Head of caudate nucleus (tissue), 42 donors: ENCODE measurements at places on chromosomes 5 and 9.
A peak's percentile ranks its signal among the peaks of the same experiment; 100 is the strongest.

GRCh38 chr5:77003246-77003645 lies 27.0 kb upstream of the AGGF1 start:
- DNase-seq: no peak

GRCh38 chr9:111375817-111376564 lies 46.0 kb upstream of the OR2K2 start:
- no peak for DNase-seq

DNA sequence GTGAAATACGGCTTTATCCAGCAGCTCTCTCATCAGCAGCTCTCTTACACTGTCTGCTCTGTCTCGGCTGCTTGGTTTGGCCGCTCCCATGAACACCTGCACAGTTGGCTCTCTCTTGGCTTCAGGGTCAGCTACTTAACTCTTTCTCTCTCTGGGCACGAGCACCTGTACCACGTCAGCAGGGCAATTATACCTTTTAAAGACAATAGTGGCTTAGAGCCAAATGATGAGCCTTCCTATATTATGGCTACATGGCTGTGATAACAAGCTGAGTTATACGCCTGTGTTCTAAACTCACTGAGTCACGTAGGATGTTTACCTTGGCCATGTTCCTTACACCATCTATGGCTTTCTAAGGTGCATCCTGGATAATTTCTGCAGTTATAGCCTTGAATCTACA lies 69.2 kb upstream of the CTNND2 start:
- DNase-seq: no peak

- no peak for DNase-seq
Measured at GRCh38 chr9:85061969-85062368, 392.4 kb downstream of the NTRK2 start.

DNA sequence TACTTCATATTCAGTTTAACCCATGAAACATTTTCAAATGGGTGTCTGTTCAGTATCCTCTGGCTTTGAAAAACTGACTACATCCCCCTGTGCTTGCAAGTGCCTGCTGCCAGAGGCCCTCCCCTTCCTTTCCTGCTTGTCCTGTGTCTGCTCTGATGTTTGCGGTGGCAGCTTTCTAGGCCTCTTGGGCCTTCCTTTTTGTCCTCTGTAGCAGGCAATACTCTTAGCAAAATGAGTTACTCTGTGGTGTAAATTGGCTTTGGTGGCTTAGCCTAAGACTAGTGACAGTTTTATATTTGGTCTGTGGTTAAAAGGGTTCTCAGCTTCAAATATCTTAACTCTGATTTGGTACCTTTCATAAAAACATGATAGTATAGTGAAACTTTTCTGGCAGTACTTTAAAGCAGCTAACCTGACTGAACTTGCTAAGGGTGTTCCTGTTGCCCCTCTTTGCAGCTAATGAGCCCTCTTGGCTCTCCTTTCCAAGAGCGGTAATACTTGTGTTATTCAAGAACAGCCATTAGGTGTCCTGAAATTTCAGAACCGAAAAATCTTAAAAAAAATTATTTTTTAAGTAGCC lies 76.6 kb downstream of the GOLM1 start:
- DNase-seq: no peak

DNA sequence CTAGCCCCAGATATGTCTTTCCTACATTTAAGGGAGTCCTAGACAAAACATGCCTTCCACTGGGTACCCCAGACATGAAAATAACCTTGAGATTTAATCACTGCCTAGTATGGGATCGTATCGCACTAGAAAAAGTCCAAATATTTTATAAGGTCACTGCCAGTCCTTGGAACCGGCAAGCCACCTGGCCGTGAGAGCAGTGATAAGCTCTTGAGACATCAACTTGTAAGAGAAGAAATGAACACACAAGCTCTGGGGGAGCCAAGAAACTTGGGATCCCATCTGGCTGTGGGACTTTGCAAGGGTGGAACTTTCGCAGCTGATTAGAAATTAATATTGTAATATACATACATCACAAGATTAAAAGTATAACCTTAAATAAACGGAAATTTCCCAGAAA lies 21.5 kb downstream of the MYO10 start:
- DNase-seq: no peak

- DNase-seq: no peak
Measured at GRCh38 chr5:151058891-151059489, 21.8 kb downstream of the TNIP1 start.

DNA sequence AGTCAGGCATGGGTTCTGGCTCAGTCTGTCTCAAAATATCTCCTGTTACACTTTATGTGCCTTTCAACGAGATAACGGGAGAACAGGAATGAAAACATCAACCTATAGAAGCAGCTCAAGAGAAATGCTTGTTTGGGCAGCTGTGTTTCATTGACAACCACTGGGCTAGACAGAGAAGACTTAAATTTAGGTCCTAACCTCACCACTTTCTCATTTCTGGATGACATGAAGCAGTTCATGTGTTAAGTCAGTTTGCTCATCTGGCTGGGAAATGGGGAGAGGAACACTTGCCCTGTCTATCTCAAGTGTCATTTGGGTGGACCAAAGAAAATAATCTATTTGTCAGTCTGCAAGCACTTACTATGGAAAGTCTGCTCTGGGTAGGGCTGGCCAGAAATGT lies 66.7 kb upstream of the PCA3 start:
- no peak for DNase-seq

DNA sequence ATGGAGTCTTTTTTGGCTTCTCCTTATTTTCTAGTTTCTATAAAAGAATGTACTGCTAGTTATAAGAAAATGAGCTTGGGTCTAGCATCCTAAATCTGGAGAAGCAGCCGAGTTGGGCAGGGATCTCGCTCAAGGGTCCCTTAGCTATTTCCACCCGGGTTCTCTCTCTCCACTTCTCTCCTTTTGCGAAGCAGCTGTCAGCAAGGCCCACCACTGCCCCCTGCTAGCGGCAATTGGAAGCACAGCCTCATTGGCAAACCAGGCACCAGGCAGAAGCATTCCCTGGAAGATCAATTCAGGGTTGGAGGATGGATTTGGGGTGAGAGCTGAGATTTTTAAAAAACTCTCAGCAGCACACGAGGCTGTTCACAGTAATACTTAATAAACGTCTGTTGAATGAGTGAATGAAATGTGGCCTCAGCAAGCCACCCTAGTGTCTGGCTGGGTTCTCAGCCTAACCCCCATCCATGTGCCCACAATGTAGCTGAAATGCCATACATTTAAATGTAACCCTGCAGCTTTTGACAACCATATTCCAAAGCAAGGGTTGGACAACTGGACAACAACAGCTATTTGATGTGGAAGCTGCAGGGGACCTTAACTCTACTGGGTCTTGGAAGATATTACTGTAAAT lies 34.6 kb upstream of the TNIP1 start:
- peak; percentile 85 for DNase-seq

- DNase-seq: no peak
Measured at GRCh38 chr5:104793755-104794080, 1231.1 kb upstream of the NUDT12 start.

GRCh38 chr5:171790408-171790807 lies 4.8 kb downstream of the SMIM23 start:
- no peak for DNase-seq

GRCh38 chr9:14829204-14829603 lies 81.0 kb downstream of the FREM1 start:
- DNase-seq: no peak

- no peak for DNase-seq
Measured at GRCh38 chr9:84125046-84125445, 144.4 kb downstream of the RMI1 start.

- DNase-seq: no peak
Measured at GRCh38 chr9:81825846-81826516, 102.2 kb upstream of the SPATA31D4 start.

DNA sequence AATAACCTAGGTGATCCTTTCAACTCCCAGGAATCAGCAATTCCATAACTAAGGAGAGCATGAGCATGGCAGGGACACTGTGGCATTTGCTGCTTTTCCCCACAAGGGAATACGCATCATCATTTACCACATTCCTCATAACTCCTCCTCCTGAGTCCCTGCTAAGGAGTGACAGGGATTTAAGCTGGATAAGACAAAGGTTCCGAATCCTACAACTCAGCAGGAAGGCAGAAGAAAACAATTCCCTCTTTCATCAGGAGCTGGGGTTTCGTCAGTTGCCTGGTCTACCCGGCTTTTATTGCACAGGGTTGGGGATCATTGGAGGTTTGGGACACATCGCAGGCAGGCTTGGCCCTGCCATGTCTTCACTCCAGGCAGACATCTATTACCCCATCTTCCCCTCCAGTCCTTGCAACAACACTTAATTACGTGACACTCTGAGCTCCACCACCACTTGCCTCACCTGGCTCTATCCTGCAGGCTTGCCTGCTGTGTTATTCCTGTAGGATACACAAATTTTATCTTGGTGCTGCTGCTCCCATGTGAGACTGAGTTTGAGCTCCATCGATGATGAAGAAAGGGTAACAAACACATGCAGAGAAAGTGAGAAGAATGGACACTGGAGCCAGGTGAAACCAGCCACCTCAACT lies 563.0 kb upstream of the KLF4 start:
- DNase-seq: no peak

- no peak for DNase-seq
Measured at GRCh38 chr5:69502767-69503488, 10.3 kb downstream of the OCLN start.

- DNase-seq: no peak
Measured at GRCh38 chr5:101626572-101626971, 669.5 kb downstream of the SLCO4C1 start.

DNA sequence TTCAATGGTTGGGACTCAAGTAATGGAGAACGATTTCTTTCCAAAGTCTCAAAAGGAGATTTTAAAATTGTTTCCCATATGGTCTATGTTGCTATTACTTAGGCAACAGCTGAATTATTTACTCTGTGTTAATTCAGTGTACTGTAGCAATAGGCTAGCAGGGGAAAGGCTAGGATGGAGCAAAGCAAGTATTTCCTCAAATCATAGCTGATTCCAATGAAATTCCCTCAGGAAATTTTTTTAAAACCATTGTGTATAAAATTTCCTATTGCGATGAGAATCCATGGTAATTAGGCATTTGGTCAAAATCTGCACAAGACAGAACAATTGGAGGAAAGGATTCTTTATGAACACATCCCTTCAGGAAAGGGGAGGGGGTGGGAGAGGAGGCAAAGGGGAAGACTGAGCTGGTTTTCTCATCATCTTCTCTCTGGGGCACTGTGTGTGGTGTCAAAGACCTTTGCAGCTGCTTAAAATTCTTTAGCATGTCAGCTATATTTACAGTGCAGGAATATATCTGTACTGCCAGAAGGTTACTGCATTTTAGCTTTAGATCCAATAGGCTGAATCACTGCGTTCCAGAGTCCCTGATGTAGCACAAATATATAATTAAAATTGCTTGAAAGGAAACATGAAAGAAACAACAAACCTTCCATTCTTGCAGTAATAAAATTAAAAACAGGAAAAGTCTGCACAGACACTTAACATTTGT lies 95.3 kb downstream of the ZNF608 start:
- DNase-seq: no peak

GRCh38 chr5:136446565-136446964 lies 81.2 kb upstream of the TRPC7 start:
- no peak for DNase-seq

GRCh38 chr9:117303643-117304230 lies 111.1 kb downstream of the ASTN2 start:
- DNase-seq: no peak

DNA sequence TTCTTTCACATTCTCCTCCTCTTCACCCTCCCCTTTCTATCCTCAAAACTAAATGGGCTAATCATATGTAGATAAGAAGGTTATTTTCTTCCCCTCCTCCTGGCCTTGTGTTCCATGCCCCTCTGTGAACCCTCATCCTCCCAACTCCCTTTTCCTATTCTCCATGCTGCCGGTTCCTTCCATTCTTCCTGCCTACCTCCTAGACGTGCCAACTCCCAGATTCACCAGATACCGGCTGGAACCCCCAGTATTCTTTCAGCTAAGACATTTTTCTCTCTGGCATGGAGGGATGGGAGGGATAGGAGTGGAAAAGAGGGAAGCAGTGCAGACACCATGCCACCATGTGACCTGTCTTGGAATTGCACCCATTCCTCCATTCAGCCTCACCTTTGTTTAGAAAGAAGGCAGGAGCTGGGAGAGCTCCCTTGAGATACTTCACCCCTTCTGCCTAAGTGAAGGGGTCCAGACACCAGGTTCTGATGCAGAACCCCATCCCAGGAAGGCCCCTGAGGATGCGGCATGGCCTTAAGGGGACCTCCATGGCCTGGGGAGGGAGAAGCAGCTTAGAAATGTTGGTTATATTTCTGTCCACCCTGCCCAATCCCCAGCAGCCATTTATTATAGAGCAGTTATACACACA lies 4.8 kb downstream of the DNAJB5 start:
- peak; percentile 70 for DNase-seq

DNA sequence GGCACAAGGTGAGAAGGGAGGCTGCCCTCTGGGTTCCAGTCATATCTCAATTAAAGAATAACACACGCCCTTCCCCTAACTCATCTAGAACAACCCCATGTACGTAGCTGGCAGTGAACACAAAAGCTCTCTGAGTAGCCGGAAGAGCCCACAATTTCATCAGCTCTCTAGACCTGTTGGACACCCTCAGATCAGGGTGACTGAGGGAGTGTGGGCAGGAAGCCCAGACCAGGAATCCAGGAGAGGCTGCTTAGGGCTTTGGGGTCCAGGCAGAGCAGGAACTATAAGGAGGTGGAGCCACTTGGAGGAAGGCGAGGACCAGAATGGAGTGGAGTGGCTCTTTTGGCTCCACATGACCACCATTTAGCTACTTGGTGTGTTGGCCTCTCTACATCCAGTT lies 237.4 kb downstream of the NR3C1 start:
- DNase-seq: no peak

GRCh38 chr5:29208024-29208423 lies 1985.5 kb upstream of the CDH6 start:
- DNase-seq: no peak

- DNase-seq: peak; percentile 91
Measured at GRCh38 chr9:128361986-128362646, 9.1 kb upstream of the URM1 start.

GRCh38 chr9:4665357-4665756 lies 923 bp downstream of the SPATA6L start:
- DNase-seq: no peak

DNA sequence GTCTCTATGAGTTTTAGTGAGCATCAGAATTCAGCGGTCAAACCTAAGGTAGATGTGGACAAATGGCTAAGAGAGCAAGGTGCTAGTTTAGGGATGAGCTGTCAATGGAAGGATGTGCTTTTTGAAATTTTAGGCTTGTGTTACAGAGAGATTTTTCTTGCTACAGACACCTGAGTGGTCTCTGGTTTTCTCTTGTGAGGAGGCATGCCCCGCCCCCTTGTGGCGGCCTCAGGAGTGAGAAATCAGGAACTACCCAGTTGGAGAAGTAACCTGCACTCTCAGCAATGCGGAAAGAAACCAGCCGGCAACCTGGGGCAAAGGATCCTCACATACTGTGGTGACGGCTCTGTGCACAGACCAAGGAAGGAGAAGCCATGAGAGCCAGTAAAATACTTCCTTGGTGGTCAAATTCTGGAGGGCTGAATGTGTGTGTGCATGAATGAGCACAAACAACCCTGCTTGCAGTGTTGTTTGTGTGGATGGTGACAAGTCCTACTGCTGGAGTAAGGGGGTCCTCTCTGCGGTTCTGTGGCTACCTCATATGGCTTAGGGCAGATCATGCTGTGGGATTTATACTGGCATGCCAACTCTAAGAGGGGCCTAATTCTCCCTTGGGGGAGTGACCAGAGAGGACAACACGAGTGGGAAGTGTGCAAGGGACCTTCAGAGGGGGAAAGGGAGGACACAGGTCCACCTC lies 16.7 kb upstream of the HSD17B4 start:
- DNase-seq: peak; percentile 38
